Kidney (tissue), 22 donors: ENCODE measurements at places on chromosomes 1 and 21.

DNA sequence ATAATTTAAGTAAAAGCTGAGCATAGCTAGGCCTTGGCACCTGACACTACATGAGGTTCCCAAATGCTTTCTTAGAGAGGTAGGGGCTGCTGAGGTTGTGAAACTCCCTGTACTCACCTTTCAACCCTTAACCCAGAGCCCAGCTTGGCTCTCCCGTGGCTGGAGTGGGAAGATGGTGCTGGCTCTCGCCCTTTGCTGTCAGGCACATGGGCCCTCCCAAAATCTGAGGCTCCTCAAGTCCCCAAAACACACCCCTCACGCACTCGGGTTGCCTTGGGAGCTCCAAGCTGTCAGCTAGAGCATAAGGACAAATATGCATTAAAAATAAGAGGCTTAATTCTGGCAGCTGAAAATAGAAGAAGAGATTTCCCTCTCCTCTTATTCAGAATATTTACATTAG, 46.7 kb upstream of the PLPPR4 start:
- H3K4me3 ChIP-seq = no peak overlapping the region
- H3K36me3 ChIP-seq = no peaks in the 10 kb centered on the region
- no peaks in the 10 kb centered on the region for H3K27me3 ChIP-seq
- no peak overlapping the region for H3K27ac ChIP-seq
- no peaks in the 10 kb centered on the region for H3K4me1 ChIP-seq

GRCh38 chr1:112704934-112705627, 1.8 kb downstream of the RHOC start:
- peak overlapping the region; percentile 92 for H3K27ac ChIP-seq
- H3K36me3 ChIP-seq = peaks cover 6% of the 10 kb centered on the region
- H3K4me1 ChIP-seq = peaks cover 55% of the 10 kb centered on the region
- peak; percentile 95 for DNase-seq
- no peaks in the 10 kb centered on the region for H3K27me3 ChIP-seq

DNA sequence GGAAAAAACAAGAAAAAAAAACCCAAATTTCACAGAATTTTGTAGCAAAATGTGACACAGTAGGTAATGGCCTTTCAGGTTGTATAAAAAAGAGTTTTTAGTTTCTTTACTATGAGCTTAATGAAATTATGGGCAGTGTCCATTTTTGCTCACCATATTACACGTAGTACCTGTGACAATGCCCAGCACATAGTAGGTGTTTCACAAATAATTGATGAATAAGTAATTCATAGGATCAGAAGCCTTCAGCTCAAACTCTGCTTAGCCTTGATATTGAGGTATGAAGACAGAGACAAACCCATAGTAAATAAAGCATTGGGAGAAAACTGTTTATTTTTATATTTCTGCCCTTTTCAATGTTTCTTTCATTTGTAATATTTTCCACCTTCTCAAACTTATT, 97.2 kb downstream of the LHX9 start:
- no peak overlapping the region for H3K4me3 ChIP-seq
- no peaks in the 10 kb centered on the region for H3K27me3 ChIP-seq
- no peak for DNase-seq
- H3K36me3 ChIP-seq = no peaks in the 10 kb centered on the region
- no peak overlapping the region for H3K27ac ChIP-seq

- no peak overlapping the region for H3K4me3 ChIP-seq
- DNase-seq = peak; percentile 41
- H3K27ac ChIP-seq = no peak overlapping the region
- no peaks in the 10 kb centered on the region for H3K27me3 ChIP-seq
- peaks cover 6% of the 10 kb centered on the region for H3K4me1 ChIP-seq
Observed at GRCh38 chr1:44777969-44778635, 2.8 kb downstream of the RPS8 start.

GRCh38 chr1:209783386-209783785, 973 bp downstream of the C1orf74 start:
- no peaks in the 10 kb centered on the region for H3K36me3 ChIP-seq
- peak; percentile 61 for DNase-seq
- H3K27ac ChIP-seq = no peak overlapping the region
- H3K27me3 ChIP-seq = no peaks in the 10 kb centered on the region
- H3K4me3 ChIP-seq = peak overlapping the region; percentile 70

GRCh38 chr1:105459759-105460158, 1596.7 kb upstream of the PRMT6 start:
- no peaks in the 10 kb centered on the region for H3K4me1 ChIP-seq
- DNase-seq = no peak
- no peaks in the 10 kb centered on the region for H3K36me3 ChIP-seq
- H3K27me3 ChIP-seq = no peaks in the 10 kb centered on the region
- H3K4me3 ChIP-seq = no peak overlapping the region
- H3K27ac ChIP-seq = no peak overlapping the region

DNA sequence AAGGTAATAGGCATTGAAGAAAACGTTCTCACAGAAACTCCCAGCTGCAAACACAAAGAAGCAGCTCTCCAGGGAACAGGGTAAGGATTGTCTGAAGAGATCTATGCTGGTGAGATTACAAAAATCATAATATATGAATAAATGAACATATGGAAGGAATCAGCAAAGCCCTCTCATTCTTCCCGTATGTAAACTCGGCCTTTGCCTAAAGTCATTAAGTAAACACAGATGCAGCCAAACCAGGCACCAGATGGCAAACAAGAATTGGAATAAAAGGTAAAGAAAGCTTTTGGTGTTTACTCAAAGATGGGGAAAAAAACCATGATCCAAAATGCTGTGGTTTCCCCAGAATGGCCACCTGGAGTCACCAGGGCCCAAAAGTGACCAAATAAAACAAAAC, 76.6 kb upstream of the HOOK1 start:
- H3K27ac ChIP-seq = no peak overlapping the region
- no peaks in the 10 kb centered on the region for H3K4me1 ChIP-seq
- no peak for DNase-seq
- no peak overlapping the region for H3K4me3 ChIP-seq

DNA sequence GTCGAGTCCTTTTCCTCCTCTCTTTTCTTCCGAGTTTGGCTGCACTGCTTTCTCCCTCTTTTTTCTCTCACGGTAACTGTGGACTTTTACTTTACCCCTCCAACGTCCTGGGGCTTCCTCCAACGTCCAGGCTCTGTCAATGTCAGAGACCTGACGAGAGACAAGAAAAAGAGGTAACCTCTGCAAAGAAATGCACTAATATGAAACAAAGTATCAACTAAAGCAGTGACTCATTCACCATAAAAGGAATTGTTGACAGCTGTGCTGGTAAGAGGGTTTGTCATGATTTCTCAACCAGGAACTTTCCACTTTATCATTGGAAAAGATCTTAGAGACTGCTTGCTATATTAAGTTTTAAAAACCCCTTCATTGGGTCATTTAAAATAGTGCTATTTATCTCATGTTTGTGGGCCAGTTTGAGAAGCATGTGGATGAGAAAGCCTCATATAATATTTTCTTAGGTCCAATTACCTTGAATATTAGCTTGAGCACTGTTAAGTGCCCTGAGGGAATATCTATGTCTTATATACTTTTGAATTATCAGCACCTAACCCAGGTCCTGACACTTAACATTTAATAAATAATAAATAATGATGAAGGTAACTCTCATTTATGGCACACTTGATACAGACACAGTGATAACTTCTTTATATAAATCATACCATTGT, at the start of gene GBP2:
Gene GBP2, minus strand, starts transcription at position 202 of the 668 bp plus-strand sequence. CDS start 4,148 bp downstream, outside the sequence.
- H3K27ac ChIP-seq = peak within 1 kb of the TSS; percentile 43
- H3K27me3 ChIP-seq = no peaks in the 10 kb centered on the region
- peaks cover 6% of the 10 kb centered on the region for H3K4me1 ChIP-seq
- DNase-seq = no peak
- peak within 1 kb of the TSS; percentile 72 for H3K4me3 ChIP-seq

- no peak overlapping the region for H3K4me3 ChIP-seq
- H3K36me3 ChIP-seq = no peaks in the 10 kb centered on the region
- no peak for DNase-seq
Observed at GRCh38 chr1:192521734-192522133, 53.8 kb upstream of the RGS1 start.

DNA sequence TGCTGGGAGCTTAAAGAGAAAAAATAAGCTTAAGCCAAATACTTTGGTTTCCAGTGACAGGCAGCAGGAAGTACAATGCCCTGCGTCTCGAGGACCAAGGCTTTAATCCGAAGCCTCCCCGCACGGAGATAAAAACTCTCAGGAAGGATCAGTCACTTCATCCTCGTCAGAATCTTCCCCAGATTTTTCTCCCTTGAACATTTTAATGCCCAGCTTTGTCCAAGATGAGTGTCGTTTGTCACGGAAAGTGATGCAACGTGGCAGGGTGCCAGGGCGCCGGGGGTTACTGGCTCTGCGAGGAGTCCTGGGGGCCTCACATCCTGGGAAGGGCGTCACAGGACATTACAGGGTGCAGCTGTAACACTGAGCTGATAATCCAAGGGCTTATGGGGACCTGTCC, 25.2 kb upstream of the PCBP3 start:
- no peaks in the 10 kb centered on the region for H3K4me1 ChIP-seq
- no peak overlapping the region for H3K4me3 ChIP-seq
- H3K27ac ChIP-seq = no peak overlapping the region
- H3K27me3 ChIP-seq = no peaks in the 10 kb centered on the region
- DNase-seq = peak; percentile 29

- H3K27ac ChIP-seq = no peak overlapping the region
- H3K4me1 ChIP-seq = no peaks in the 10 kb centered on the region
- DNase-seq = no peak
Observed at GRCh38 chr1:185920602-185921001, 186.4 kb downstream of the HMCN1 start.

GRCh38 chr1:224524679-224525078, 90.1 kb upstream of the WDR26 start:
- no peaks in the 10 kb centered on the region for H3K36me3 ChIP-seq
- no peak overlapping the region for H3K4me3 ChIP-seq
- H3K4me1 ChIP-seq = no peaks in the 10 kb centered on the region
- no peak for DNase-seq
- no peaks in the 10 kb centered on the region for H3K27me3 ChIP-seq

DNA sequence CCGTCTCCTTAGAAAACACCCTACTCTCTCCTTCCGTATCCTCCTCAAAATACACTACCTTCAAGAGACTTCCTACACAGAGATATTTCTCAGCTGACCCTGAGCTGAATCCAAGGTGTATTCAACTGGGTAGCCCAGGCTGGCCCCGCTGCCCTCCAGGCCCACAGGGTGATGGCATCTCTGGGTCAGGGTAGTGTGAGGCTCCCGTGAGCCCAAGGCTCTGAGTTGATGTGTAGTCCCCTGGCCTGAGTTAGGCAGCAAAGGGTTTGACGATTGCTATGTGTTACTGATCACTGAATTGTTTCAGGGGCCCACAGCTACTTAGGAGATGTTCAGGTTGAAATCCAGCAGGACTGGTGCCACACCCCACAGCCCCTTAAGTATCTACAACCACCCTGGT, 6.7 kb downstream of the INAVA start:
- DNase-seq = no peak
- H3K27ac ChIP-seq = no peak overlapping the region
- no peaks in the 10 kb centered on the region for H3K27me3 ChIP-seq
- peaks cover 3% of the 10 kb centered on the region for H3K36me3 ChIP-seq

DNA sequence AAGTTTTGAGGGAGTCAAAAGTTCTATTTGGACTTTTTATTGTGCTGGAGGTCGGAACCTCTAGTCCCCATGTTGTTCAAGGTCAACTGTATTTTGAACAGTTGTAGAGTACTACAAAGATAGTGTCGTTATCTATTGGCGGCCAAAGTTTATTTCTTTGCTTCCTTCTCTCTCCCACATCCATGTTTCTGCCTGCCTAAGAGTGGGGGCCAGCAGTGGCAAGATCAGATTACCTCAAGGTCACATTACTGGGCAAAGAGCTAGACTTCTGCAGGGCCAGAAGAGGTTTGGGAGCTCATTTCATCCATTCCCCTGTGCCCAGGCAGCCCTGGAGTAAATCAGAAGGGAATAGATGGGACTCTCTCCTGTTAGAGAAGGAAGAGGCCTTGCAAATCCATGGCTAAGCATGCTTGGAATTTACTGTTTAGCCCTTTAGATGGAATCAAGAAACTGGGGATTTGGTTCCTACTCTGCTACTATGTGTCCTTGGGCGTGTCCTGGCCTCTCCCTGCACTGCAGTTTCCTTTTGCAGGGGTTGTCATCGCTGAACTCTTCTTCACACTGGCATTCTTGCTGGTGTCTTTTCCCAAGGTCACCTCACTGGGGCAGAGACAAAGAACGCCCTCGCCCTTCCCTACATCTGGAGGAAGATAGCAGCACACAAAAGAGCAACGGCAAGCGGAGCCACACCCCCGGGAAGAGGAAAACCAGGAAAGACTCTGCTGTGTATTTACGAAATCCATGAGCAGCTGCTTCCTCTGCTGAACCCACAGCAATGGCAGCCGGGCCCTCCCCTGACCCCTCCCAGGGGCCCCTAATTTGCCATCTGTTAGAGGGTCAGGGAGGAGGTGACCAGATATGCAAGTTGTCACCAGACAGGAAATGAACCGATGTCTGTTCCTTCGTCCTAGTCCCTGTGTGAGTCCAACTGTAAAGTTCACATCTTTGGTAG, 73.3 kb downstream of the PLPP3 start:
- H3K36me3 ChIP-seq = peaks cover 9% of the 10 kb centered on the region
- DNase-seq = no peak
- H3K4me3 ChIP-seq = no peak overlapping the region
- peaks cover 45% of the 10 kb centered on the region for H3K4me1 ChIP-seq
- H3K27ac ChIP-seq = peak overlapping the region; percentile 11

- no peaks in the 10 kb centered on the region for H3K36me3 ChIP-seq
- DNase-seq = no peak
- H3K4me1 ChIP-seq = no peaks in the 10 kb centered on the region
- no peaks in the 10 kb centered on the region for H3K27me3 ChIP-seq
Observed at GRCh38 chr21:39118061-39118460, 65.2 kb downstream of the PSMG1 start.

DNA sequence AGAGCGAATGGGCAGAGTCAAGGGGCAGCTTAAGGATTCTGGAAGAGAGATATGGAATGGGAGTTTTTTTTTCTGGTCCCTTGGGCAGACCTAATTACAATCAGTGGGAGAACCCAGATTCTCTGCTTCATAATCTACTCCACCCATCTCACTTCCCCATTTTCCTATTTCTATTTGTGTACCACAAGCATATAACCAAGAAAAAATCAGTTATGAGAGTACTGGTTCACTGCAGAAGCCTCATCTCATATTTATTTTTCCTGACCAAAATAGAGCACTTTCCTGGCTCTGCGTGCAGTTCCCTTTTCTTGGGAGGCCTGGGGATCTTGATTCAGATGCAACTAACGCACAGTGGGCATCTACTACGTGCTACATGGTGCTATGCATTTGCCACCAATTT, 82.2 kb upstream of the SLFNL1 start:
- no peaks in the 10 kb centered on the region for H3K36me3 ChIP-seq
- H3K4me1 ChIP-seq = peaks cover 9% of the 10 kb centered on the region
- H3K27me3 ChIP-seq = no peaks in the 10 kb centered on the region
- no peak overlapping the region for H3K4me3 ChIP-seq

GRCh38 chr1:107379826-107380225, 239.0 kb downstream of the NTNG1 start:
- no peak overlapping the region for H3K4me3 ChIP-seq
- no peaks in the 10 kb centered on the region for H3K4me1 ChIP-seq
- no peak for DNase-seq
- H3K36me3 ChIP-seq = no peaks in the 10 kb centered on the region

DNA sequence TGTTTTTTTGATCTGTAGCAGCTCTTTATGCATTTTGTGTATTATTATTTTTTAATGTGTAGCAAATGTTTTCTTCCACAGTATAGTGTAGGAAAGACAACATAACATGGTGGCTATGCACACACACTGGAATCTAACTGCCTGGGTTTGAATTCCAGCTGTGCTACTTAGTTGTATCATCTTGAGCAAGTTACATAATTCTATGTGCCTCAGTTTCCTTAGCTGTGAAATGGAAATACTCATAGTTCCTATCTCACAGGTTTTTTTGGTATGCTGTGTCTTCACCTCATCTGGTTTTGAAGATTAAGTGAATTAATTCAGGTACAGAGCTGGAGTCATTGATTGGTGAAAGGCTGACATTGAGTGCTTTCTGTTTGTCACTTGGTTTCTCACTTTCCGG, 1.2 kb upstream of the IARS2 start:
- no peak overlapping the region for H3K27ac ChIP-seq
- no peaks in the 10 kb centered on the region for H3K27me3 ChIP-seq
- H3K4me3 ChIP-seq = no peak overlapping the region
- no peaks in the 10 kb centered on the region for H3K36me3 ChIP-seq
- DNase-seq = no peak
